ENCODE measurements at places on chromosomes 2 and 18.

- no peak for DNase-seq
Observed at GRCh38 chr2:112077814-112078213, 22.7 kb downstream of the TMEM87B start.

- no peak for DNase-seq
Observed at GRCh38 chr18:11767935-11768334, 78.9 kb downstream of the GNAL start.

DNA sequence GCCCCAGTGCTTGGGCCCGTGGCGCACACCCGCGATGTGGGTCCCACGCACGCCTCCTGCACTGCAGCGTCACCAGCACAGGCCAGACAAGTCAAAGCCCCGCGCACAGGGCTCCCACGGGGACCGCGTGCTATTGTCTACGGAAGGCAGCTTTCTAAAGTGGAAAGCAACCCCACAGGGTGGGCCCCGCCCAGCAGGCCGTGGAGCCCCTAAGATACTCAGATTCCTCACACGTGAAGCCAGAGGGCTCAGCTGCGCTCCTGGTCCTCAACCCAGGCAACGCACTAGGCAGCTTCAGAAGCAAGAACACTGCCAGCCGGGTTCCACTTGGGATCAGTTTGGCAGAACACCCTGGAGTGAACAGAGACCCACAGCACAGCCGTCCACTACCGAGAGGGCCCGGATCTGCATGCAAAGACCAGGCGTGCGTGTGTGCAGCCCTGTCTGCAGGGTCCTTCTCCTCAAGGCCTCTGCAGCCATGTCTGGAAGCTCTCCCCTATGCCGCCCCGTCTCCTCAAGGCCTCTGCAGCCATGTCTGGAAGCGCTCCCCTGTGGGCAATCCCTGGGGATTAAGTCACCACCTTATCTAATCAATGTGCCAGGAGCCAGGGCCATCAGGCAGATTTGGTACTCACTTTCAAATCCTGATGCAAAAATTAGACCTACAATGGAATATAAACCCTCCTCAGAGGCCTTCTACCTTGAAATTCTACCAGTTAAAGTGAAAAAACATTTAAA is 231.3 kb downstream of the HDAC4 start:
- DNase-seq: no peak

- no peak for DNase-seq
Observed at GRCh38 chr2:147464737-147465357, 380.0 kb upstream of the ACVR2A start.
